ENCODE measurements at places on chromosomes 3 and 15.
A peak's percentile ranks its signal among the peaks of the same experiment; 100 is the strongest.

DNA sequence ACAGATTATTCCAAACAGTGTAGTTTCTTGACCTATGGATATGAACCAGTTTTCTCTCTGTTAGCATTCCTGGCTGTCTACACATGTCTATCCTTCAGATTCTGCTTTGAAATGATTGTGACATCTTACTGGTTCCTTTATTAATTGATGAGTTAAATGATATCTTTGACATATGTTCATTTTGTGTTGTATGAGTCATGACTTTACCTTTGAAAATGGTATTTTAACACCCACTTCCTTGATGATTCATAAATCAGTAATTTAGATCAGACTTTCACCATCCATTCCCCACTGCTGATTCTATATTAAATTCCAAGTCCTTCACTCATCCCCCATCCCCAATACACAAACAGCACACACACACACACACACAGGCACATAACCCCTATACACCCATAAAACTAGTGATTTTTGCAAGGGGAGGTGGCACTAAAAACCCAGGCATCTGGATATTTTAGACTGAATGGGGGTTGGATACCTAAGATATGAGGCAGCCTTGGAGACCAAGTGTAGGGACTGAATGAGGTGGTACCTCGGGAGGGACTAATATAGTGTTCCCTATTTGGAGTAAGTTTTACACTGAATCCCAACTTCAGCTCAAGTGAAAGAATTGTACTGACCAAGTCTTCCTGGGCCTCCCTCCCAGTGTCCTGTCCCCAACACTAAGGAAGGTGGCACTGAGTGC is 9.7 kb downstream of the CCK start:
- DNase-seq, result no peak

- no peak for DNase-seq
These were observed 747 bp downstream of the PLD1 start for GRCh38 chr3:171809611-171809860.

GRCh38 chr3:49018707-49019006 is 277 bp upstream of the DALRD3 start:
- no peak for DNase-seq

GRCh38 chr15:92613841-92614240 is 41.7 kb downstream of the FAM174B start:
- no peak for DNase-seq

DNA sequence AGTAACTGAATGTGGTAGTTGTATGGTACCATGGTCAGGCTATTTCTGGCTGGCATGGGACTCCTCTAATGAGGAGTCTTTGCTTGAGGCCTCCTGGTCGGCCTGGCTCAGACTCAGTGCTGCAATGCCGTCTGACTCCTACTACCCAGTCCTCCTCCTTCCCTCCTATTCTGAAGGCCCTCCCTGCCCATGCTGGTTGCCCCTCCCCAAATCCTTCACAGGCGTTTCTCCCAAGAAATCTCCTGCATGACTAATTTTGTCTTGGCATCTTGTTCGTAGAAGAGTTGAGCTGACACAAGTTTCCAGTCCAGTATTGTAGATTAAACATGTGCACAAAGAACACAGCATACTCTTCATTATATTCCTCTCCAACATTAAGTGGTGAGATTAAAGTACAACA is 115.5 kb downstream of the NFKBIZ start:
- no peak for DNase-seq

- peak; percentile 10 for DNase-seq
These were observed 113.6 kb downstream of the POLR2M start for GRCh38 chr15:57820119-57820518.

- DNase-seq, result no peak
These were observed 277.6 kb upstream of the NAALADL2 start for GRCh38 chr3:174581558-174581957.

DNA sequence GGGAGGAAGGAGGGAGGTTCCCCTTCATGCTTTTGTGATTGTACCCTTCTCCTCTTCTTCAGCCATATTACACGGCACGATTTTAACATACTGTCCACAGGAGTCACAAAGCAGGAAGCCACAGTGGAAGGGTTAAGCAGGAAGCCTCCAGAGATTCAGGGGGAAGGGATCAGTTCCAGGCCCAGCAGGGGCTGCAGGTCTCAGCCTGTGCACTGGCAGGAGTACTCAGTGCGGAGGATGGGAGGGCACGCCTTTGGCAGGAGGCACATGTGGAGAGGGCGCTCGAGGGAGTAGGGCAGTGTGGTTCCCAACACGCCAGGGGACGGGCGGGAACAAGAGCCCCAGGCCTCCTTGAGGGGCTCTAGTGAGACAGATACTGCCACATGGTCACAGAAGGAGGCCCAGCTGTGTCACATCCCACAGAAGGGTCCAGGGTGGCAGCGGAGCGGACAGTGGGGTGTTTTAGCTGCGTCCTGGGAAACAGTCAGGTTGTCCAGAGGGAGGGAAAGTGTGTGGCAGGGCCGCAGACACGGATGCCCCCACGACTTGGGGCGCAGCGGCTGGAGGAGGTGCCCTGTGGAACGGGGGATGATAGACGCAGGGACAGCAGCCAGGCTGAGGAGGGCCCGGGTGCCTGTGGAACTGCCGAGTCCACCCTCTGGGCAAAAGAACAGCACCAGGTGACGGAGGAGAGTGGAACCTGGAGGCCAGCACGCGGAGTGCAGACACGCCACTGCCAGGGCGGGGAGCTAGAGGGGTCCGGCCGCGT is 77.5 kb downstream of the CHSY1 start:
- no peak for DNase-seq

DNA sequence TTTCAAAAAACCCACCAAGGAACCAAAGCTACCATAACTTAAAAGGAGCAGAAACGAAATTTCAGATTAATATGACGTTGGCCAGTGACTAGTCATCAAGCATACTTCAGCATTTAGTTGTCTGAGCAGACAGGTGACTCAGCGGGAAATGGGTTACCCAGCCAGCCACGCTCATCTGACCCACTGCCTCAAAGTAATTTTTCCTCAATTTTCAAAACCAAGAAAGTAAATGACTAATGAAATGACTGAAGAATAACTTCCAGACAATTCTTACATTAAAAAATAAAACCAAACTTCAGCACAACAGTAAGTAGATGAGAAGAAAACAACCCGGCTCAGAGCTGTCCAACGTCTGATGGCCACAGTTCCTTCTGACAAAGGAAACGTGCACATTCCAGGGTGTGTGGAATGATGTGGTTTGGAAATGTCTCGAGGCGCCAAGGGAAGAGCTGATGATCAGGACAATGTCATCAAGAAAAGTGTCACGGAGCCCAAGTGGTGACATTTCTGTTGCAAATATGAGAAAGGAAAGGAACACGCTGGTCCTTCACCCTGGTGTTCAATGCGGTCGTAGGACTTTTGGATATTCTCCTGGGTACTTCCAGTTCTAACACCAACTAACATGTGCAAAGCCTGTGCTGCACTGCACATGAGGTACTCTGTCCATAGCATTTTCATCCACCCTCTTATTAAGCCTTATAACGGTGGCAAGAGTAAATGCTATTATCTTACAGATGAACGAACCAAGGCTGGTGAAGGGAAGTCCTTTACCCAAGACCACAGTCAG is 79.1 kb downstream of the FOXP1 start:
- peak; percentile 67 for DNase-seq

- no peak for DNase-seq
These were observed 45.9 kb downstream of the TMEM45A start for GRCh38 chr3:100538339-100538706.

DNA sequence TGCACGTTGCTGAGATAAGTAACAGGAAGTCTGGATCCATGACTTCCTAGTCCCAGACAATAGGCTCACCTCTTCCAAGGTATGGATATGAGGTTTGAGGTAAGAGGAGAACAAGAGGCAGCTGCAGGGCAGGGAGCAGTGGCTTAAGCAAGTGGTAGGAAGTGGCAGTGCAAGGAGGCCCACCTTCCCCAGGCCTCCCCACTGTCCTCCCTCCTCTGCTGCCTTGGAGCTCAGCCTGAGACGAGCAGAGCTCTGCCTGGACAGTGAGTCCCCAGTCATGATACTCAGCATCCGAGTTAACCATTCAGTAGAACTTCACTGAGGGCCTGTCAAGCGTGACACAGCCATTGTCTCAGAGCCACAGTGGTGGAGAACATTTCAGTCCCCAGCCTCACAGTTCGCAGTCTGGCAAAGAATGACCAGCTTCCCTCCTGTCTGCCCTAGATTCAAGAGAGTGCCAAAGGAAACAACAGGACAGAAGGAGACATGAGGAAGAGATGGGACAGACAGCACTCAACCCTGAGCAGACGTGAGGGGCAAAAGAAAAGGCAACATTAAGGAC is 41.4 kb upstream of the BOC start:
- no peak for DNase-seq

- DNase-seq, result no peak
These were observed 111.1 kb upstream of the ABI3BP start for GRCh38 chr3:101104321-101104720.

DNA sequence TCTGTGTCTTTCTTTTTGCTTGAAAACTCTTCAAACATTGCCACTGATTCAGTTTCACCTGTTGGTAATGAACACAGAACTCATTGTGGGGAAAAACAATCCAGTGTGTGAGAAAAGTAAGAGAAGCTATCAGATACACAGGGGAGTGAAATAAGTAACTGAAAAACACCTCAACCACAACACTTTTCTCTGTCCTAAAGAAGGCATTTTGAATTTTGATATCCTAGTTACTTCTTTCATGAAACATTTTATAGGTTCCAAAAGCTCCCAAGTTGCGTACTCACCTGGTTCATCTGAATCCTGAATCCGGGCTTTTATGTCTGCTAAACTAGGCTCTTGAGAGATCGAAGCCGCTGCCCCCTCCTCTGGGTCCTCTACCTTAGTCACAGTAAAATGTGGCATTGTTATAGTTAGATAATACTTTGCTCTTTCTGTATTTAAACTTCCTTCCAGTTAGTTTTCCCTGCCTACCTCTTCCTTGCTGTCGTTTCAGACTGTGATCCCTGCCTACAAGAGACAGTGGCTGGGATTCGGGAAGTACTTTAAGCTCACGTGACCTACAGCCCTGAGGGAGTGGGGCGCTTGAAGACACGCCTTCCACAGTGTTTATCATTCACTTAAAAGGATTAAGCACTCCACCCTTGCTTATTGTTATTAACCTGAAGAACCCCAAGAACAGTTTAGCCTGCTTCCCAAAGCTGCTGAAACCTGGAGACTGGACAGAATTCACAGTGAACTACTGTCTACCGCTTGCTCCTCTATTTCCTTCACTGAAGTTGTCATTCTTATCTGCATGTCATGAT is 19.1 kb downstream of the SLC12A6 start:
- DNase-seq, result no peak

GRCh38 chr3:127006781-127007436 is 24.0 kb downstream of the PLXNA1 start:
- no peak for DNase-seq

- peak; percentile 60 for DNase-seq
These were observed 932 bp downstream of the GSK3B start for GRCh38 chr3:120093119-120093910.

DNA sequence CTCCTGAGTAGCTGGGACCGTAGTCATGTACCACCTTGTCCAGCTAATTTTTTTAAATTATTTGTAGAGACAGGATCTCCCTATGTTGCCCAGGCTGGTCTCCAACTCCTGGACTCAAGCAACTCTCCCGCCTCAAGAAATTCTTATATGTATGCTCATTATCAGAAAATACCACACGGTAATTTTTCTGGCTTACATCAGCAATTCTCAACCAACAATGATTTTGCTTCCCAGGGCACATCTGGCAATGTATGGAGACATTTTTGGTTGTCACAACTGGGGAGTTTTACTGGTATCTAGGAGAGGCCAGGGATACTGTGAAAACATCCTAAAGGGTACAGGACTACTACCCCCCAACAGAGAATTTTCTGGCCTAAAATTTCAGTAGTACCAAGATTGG is 10.8 kb downstream of the SRP14 start:
- no peak for DNase-seq

GRCh38 chr3:153008226-153008625 is 153.8 kb upstream of the RAP2B start:
- no peak for DNase-seq

- no peak for DNase-seq
These were observed 228.1 kb downstream of the CPNE4 start for GRCh38 chr3:131806736-131807135.

- DNase-seq, result no peak
These were observed 198.3 kb upstream of the TGFBR2 start for GRCh38 chr3:30408105-30408557.

GRCh38 chr3:20140881-20141280 is 45.1 kb downstream of the SGO1 start:
- DNase-seq, result no peak

- no peak for DNase-seq
These were observed 449.6 kb upstream of the TGFBR2 start for GRCh38 chr3:30156586-30157498.

GRCh38 chr3:31081018-31081662 is 186.7 kb upstream of the GADL1 start:
- no peak for DNase-seq

DNA sequence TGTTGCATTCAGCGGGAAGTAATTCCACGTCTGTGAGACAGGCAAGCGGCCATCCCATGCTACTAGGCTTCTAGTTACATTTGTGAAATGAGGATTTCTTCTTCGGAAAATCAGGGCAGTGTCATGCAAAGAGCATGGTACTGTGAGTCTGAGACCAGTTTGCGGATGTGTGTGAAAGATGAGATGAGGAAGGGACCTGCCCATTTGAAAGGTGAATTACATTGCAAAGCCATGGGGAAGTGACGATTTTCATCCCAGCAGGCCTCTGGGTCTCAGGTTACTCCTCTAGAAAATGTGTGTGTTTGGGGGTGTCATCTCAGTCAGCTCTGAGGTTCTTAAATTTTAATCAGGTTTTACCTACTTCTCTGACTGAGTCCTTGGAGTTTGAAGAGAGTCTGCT is 16.1 kb downstream of the TLE3 start:
- no peak for DNase-seq

DNA sequence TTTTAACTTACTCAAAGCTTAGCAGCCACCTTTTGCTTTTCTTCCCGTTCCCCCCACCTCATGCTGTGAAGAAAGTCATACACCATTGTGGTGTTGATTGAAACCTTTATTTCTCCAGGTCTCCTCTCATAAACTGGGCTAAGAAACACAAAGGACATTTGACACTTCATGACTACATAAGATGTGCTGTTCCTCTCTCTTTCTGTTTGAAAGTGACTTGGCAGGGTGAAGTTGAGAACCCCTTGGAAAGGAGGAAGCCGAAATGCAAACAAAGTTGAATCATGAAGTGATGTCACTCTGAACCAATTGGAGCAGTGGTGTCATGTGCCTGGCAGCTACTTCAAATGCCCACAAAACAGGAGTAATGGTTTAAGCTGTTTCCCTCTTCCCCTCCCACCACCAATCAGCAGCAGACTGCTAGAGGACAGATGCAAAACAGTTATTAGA is 174.7 kb downstream of the IGF1R start:
- DNase-seq, result peak; percentile 56

GRCh38 chr15:30885814-30886213 is 17.9 kb upstream of the FAN1 start:
- no peak for DNase-seq

GRCh38 chr15:38782156-38782555 is 217.5 kb upstream of the RASGRP1 start:
- no peak for DNase-seq

DNA sequence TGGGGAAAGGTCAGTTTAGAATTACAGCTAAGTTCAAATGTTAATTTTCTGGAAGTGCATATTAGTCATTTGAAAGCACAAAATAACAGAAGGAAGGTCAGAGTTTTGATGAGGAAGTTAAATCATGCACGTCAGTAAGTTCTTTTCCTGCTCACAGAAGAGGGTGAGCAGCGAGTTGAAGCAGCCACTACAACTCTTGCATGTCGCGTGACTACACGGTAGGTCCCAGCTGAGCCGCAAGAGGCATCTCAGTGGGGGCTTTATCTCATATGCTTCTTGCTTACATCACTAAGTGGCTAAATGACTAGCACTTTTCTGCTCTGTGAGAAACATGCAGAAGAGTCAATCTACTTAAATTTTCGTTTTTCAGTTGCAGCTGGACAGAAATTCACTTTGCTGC is 21.3 kb upstream of the SEC62 start:
- DNase-seq, result no peak

All from GM04504 (cell line).